Kasumi-1 (cell line): ENCODE measurements at places on chromosomes 3 and 15.

DNA sequence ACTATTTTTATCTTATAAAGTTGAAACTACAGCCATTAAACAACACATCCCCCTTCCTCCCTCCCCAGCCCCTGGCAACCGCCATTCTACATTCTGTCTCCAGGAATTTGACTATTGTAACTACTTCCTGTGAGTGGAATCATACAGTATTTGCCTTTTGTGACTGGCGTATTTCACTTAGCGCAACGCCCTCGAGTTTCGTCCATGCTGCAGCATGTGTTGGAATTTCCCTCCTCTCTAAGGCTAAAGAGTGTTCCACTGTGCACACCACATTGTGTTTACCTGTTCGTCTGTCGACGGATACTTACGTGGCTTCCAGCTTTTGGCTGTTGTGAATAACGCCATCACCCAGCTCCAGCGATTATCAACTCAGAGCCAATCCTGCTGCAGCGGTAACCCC, 52.0 kb upstream of the DLG1 start:
- no peak for DNase-seq

DNA sequence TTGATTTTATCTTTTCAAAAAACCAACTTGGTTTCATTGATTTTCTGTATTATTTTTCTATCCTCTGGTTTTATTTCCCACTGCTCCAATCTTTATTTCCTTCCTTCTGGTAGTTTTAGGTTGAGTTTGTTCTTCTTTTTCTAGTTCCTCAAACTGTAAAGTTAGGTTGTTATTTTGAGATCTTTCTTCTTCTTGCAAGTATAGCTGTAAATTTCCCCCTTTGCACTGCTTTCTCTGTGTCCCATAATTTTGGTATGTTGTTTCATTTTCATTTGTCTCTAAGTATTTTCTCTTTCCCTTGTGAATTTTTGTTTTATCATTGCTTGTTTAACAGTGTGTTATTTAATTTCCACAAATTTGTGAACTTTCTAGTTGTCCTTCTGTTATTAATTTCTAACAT, 120.0 kb downstream of the PLD1 start:
- DNase-seq, result peak; percentile 76

- DNase-seq, result peak; percentile 40
Measured at GRCh38 chr3:70811880-70812279, 499.4 kb upstream of the MDFIC2 start.

DNA sequence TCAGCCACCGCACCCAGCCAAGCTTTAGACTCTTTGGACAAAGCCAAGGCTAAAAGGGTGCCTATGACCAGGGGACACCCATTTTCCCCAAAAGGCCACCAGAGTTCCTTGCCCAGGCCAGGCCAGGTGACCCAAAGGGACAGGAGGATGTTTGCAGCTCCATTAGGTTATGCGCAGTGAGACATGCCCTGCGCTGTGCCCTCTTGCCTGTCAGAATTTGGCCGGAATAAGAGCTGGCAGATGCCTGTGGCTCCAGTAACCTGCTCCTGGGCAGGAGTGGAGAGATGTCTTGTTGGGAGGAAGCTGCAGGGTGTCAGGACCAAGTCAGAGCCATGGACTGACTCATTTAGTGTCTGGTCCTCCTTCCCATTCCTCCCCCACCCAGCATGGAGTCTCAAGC, 20.5 kb downstream of the DNASE1L3 start:
- no peak for DNase-seq

- no peak for DNase-seq
Measured at GRCh38 chr15:49279521-49280456, 109.7 kb downstream of the GALK2 start.
